ENCODE measurements at places on chromosomes 6 and 20.
A peak's percentile ranks its signal among the peaks of the same experiment; 100 is the strongest.

- no peak for DNase-seq
Observed at GRCh38 chr6:142695016-142695415, 250.0 kb downstream of the HIVEP2 start.

- peak; percentile 14 for DNase-seq
Observed at GRCh38 chr6:40894962-40895799, 143.8 kb downstream of the UNC5CL start.

DNA sequence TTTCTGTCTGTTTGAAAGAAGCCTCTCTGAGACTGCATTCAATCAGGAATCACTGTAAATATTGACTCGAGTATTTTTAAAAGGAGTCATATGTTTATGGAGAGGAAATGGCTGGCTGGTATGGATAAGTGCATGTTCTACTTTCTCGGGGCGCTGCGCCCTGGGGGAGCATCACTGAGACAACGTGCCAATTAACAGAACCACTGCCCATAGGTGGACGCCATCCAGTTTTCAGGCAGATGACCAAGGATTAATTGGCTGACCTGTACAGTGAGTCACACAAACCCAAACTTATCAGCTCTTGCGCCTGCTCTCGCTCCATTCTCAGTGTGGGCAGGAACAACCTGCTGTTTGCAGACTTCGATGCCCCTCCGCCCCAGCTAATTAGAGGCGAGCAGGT, 571.2 kb downstream of the QKI start:
- DNase-seq: no peak

GRCh38 chr20:56762401-56762800, 133.3 kb downstream of the TFAP2C start:
- no peak for DNase-seq

- no peak for DNase-seq
Observed at GRCh38 chr6:12555267-12555666, 161.3 kb upstream of the PHACTR1 start.

DNA sequence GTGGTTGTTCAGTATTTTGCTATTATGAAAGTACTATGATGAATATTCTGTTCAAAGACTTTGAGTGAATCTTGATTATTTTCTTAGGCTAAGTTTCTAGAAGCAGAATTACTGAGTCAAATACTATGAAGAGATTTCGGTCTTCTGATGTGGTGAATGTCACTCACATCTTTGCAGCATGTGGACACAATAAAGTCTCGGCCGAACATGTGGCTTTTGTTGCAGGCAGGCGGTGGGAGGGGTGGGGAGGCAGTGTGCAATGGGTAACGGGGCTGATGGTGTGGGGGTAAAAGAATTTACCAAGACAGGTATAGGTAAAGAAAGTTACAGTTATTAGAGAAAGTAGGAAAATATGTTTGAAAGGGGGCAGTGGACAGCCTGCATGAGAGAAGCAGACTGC, 156.4 kb upstream of the DTNBP1 start:
- DNase-seq: no peak

DNA sequence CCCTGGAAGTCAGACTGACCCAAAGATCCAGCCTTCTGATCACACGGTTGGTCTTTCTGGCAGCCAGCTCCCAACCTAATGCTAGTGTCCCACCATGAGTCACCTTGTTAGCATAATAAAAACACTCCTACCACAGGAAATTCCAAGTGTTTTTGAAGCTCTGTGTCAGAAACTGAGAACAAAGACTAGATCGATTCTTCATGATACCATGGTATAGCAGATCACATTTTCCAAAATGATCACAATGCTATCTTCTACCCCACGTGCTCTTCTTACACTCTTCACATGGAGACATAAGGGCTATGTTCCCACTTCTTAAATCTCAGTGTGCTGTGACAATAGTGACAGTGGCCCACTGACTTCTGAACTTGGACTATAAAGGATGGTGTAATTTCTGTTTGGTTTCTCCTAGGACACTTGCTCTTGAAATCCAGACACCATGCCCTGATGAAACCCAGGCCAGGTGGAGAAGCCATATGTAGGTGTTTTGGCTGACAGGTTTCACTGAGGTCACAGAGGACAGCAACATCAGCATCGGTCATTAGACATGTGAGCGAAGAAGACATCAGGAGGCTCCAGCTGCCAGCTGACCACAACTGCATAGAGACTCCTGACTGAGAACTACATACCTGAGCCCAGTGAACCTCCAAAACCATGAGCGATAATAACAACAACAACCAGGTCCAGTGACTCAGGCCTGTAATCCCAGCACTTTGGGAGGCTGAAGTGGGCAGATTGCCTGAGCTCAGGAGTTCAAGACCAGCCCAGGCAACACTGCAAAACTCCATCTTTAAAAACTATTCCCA, 57.5 kb downstream of the MKKS start:
- no peak for DNase-seq

DNA sequence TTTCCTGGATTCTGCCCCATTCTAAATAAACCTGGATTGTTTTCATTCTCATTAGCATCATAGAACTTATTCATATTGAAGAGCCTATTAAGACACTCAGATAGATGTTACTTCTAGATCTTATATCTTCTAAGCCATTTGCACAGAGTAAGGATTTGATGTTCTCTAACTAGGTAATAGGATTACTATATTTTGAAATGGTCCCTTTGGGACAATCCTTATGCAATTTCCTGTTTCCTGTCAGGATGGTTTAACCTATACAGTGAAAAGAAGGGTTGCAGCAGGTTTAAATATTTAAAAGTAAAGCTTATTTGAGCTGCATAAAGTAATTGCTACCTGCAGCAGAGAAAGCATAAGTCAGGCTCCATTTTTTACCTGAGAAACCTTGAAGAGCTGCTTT, 860.1 kb downstream of the TFAP2A start:
- no peak for DNase-seq

DNA sequence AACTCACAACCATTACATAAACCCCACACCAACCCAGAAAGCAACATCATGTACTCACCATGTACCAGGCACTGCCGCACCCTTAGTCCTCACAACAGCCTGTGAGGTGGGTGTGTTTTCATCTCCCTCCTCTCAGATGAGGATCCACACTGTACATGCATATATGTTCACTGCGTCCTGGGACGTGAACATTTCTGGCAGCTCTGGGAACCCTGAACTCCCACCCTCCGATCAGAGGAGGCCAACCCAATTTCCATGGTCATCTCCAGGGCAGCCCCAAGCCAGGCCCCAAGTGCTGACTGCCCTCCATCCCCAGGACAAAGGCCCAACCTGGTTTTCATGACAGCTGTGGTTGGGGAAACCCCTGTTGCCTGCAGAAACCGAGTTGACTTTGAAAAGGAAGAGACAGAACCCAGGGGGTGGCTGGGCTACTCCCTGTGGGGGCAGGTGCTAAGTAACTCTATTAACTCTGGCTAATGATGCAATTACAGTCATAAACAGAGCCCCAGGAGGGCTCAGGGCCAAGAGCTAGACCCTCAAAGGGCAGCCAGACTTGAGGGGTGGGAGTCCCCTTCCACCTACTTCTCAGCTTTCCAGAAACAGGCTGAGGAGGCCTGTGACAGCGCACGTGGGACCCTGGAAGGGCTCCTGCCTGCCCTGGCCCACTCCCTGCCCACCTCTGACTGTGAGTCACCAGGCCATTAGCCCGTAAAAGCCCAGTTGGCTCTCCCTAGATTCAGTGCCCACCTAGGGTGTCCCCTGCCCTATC, 2.6 kb downstream of the TFEB start:
- DNase-seq: no peak

Data from hypothalamus (tissue), 51 donors.